Spleen (tissue), 13 donors: ENCODE measurements at places on chromosomes 4 and X. TPM values are rescaled to one million over a fixed set of nuclear protein-coding genes. Genes with fewer than 3 reads are reported as not detected.

ZNF157 gene
- total RNA-seq: 0.40 TPM

GABRA4 gene
- not detected for total RNA-seq

DNA sequence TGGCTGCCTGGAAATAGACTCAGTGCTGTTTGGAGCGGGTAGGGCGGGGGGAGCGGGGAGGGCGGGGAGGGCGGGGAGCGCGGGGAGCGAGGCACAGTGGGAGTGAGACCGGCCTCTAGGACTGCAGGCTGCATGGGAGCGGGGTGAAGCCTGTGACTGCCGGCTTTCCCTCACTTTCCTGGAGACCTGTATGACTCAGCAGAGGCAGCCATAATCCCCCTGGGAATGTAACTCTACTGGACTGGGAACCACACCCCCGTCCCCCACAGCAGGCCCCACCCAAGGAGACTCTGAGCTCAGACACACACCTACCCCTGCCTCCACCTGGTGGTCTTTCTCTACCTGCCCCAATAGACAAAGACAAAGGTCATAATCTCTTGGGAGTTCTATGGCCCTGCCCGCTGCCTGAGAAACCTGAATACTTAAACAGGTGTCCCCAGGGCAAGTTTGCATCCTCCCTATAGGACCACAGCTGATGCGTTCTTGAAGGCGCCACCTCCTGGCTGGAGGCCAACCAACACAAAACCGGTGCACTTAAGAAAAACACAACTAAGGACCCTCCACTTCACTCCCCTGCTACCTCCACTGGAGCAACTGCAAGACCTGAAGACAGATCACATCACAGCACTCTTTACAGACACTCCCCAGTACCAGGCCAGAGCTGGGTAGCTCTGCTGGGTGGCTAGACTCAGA is 18.0 kb downstream of the HDAC8 start:
- no peak for DNase-seq

DNA sequence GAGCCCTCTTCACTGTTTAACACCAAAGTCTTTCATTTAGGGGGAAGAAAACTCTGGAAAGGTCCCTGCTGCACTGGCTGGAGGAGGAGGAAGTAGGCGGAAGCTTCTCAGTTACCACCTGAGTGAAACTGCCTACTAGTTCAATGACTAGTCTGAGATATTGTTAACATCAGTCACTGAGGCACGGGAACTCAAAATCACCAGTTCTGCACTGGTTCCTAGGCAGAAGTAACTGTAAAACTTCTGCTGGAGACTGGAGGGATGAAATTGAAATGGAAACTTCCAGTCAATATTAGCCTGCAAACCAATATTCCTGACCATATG is 178.3 kb downstream of the SNCA start:
- DNase-seq: no peak

GRCh38 chr4:87060957-87061356 is 126.1 kb downstream of the AFF1 start:
- no peak for DNase-seq

- no peak for DNase-seq
Observed at GRCh38 chrX:119186763-119187162, 49.3 kb upstream of the PGRMC1 start.

SRD5A3 gene
- 5.6 TPM for total RNA-seq

MMRN1 gene
- 3.7 TPM for total RNA-seq

ANXA10 gene
- not detected for total RNA-seq

DNA sequence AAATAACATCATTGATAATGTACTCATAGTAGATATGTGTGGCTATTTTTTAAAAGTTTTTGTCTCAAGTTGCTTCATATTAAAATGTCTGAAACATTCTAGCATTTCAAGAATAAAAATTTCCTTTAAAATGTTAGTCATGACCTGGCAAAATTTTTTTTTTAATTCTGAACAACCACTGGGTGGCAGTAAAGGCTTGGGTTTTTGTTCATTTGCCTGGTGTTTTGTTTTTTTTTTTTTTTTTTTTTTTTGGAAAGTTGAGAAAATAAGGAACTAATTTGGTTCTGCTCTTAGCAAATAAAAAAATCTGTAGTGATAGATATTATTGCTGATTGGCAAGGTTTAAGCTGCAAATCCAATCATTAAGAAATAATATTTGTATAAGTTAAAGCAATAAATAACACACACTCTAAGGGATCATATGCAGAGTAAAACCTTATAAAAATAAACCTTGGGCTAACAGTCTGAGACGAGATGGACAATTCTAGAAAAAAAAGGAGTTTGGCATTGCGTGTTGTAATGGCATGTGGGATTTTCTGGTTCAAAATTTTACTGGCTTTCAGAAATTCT is 81.4 kb downstream of the CEP44 start:
- no peak for DNase-seq

GRCh38 chrX:99603091-99603814 is 806.8 kb downstream of the PCDH19 start:
- no peak for DNase-seq

- no peak for DNase-seq
Observed at GRCh38 chrX:19750783-19751467, 136.5 kb downstream of the SH3KBP1 start.

GRCh38 chrX:6718766-6719165 is 183.8 kb upstream of the VCX3A start:
- no peak for DNase-seq

- no peak for DNase-seq
Observed at GRCh38 chr4:104352211-104352610, 142.5 kb downstream of the CXXC4 start.

- DNase-seq: no peak
Observed at GRCh38 chrX:21870494-21870893, 14.7 kb downstream of the YY2 start.

- DNase-seq: no peak
Observed at GRCh38 chrX:109848461-109849050, 115.5 kb upstream of the ACSL4 start.

DNA sequence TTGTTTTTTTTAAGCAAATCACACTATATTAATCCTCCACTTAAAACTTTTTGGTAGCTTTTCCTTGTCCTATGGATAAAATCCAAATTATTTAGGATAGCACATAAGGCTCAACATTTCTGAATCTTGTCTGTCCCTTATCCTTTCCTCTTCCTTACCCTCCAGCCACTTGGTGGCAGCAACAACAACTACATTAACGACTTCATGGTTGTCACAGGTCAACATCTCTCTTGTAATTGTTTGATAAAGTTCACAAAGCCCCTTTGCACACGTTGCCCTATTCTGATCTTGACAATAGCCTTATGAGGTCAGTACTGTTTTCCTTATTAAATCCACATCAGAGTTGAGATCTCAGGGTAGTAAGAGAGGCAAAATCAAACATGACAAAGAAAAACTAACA is 269.0 kb upstream of the PABPC4L start:
- no peak for DNase-seq

DNA sequence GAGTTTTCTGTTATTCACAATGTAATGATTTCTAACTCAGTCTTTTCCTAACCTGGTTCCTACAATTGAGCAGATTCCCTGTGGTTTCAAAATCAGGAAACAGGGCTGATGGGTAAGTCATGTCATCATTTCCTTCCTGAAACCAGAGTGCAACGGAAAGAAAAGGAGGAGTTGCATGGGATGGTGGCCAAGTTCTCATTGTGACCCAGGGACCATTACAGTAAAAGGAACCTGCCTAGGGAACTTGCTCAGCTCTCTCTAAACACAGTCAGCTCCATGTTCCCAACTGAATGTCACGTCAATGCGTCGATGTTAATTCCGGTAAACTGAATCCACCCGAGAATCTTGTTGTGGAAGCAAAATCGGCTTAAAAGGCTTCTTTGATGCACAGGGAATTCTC is 51.2 kb downstream of the LGI2 start:
- no peak for DNase-seq

ARHGEF38 gene
- total RNA-seq: not detected
